Activated naive CD4-positive, alpha-beta T cell treated with anti-CD3 and anti-CD28 coated beads, Interleukin-2, amount 50 U/mL, for 72 hours (primary cell): ENCODE measurements at places on chromosomes 11 and 22. TPM values are rescaled to one million over a fixed set of nuclear protein-coding genes. Genes with fewer than 3 reads are reported as not detected.

DNA sequence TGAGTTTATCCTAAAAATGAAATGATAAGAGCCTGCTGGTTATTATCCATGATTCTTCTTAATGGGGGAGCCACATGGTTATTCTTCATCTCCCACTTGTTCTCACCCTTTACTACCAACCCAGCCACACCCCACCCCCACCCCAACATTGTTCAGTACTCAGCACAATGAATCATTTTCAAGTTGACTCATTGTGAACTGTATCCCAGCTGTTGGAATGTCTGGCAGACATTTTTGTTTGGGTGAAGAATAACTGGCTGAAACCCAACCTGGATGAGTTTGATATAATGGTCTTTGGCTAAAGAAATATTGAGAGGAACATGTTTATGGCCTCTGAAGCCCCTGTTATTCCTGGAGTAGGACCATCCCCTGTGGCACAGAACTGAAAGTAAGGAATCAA, 136.2 kb downstream of the ELP4 start:
- DNase-seq: no peak

DNA sequence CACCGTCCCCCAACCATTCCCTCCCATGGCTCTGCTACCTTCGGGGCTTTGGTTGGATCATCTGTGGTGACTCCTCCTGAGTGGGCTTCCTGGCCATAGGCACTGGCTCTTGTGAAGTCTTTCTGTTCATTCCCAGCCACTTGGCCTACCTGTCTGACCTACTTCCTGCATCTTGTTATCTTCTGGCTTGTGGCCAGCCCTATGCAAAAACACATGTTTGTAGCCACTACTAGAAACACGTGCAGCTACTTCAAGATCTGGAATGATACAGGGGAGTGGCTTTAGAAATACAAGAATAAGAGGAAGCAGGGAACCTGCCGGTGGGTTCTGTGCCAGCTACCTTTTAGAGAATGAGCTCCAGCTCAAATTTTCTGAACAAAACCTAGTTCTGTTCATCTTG, 20.9 kb downstream of the RCOR2 start:
- no peak for DNase-seq

DNA sequence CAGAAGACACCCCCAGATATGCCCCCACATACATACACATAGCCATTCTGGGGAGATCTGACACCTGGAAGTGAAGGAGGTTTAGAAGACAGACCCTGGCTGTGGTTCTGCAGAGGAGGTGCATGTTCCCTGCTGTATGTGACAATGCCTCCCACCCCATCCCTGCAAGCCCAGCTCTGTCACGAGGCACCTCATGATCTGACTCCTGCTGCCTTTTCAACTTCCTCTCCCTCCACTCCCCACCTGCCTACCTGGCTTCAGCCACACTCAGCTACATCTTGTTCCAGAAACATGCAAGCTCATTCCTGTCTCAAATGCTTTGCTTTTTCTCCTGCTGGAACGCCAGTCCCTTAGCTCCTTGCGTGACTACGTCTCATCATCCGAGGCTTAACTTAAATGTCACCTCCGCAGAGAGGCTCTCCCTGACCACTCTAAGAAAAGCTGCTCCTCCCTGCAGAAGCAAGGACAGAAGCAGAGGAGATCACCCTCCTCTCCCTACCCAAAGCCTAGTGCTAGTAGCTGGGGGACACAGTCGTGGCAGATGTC, 114.5 kb downstream of the FEZ1 start:
- DNase-seq: no peak

DNA sequence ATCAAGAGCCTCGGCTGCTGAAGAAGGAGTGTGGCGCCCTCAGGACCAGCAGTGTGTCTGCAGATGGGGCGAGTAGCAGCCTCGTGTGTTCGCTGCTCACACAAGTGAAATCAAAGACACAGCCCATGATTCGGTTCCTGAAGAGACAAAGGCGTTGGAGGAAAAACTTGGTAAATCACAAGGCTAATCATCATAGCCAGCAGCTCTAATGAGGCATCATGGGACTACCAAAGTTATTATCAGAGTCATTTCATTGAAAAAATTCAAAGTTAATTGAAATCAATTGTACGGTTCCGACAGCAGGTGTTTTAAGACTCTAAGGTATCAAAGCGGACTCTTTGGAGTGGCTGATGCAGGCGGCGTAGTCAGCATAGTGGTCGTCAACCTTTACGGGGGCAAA, 9.5 kb downstream of the PHF21B start:
- DNase-seq: no peak

DNA sequence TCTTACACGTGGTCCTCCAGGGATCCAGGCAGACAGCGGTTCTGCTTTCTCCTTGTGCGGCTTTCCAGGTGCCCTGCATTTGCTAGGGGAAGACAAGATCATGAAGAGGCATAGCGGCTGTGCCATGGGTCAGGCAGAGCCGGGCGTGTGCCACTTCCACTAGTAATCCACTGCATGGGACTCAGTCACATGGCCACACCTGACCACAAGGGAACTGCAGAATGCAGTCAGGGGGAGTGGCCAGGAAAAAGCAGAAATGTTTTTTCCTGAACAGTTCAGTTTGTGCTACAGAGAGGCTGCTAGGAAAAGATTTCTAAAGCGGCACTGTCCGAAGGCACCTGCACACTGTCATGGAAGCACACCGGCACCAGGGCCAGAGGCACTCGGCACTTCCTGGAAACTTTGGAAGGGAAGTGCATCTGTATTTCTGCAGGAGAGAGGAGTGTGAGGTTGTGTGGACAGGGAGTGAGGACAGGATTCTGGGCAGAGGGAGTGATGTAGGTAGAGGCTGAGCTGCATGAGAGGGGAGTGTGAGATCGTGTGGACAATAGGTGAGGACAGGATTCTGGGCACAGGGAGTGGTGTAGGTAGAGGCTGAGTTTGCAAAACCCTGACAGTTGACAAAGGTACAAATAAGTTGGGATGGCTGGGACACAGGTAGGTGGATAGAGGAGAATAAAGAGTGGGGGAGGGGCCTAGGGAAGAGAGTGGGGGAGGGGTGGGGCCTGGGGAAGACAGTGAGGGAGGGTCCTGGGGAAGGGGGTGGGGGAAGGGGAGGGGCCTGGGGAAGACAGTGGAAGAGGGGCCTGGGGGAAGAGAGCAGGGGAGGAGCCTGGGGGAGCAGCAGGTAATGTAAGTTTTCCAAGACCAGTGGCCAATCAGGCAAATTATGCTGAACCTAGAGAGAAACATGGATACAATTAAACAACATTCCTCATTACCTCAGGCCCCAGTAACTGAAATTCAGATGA, 1436.3 kb downstream of the TBC1D22A start:
- no peak for DNase-seq

- DNase-seq: no peak
These were observed 238.1 kb upstream of the BLID start for GRCh38 chr11:122354025-122354697.

CASP4 gene
- 73.7 TPM for total RNA-seq

JHY gene
- 2.2 TPM for total RNA-seq

HBG1 gene
- total RNA-seq: not detected

C11orf54 gene
- 29.5 TPM for total RNA-seq

FGF4 gene
- not detected for total RNA-seq

TNNT3 gene
- 12.9 TPM for total RNA-seq
